ENCODE measurements at places on chromosomes 6 and 20.
A peak's percentile ranks its signal among the peaks of the same experiment; 100 is the strongest.

DNA sequence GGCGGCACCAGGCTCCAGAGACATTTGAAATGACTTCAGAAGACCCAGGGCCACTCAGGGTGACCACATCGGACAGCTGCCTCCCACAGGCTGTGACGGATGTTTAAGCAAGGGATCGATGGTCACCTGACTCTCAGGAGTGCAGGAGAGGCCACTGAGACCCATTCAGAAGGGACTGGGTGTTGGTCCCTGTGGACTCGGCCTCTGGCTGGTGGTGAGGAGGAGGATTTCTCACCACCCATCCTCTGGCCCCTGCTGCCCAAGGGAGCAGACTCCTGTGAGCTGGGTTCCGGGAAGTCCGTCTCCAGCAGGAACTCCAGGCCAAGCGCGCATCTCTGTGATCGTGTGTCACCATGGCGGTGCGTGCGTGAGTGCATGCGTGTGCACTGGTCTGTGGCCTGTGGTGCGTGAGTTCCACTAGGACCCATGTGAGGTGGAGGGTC lies 25.5 kb downstream of the NPEPL1 start:
- no peaks in the 10 kb centered on the region for H3K4me1 ChIP-seq
- H3K27ac ChIP-seq: no peak overlapping the region
- DNase-seq: peak; percentile 22
- H3K27me3 ChIP-seq: no peaks in the 10 kb centered on the region

GRCh38 chr6:159470397-159470796 lies 222.6 kb downstream of the SOD2 start:
- H3K27me3 ChIP-seq: no peaks in the 10 kb centered on the region
- DNase-seq: no peak
- H3K36me3 ChIP-seq: no peaks in the 10 kb centered on the region
- H3K27ac ChIP-seq: no peak overlapping the region

- H3K27ac ChIP-seq: no peak overlapping the region
- H3K4me3 ChIP-seq: no peak overlapping the region
- no peaks in the 10 kb centered on the region for H3K27me3 ChIP-seq
- no peaks in the 10 kb centered on the region for H3K36me3 ChIP-seq
- peaks cover 4% of the 10 kb centered on the region for H3K4me1 ChIP-seq
- no peak for DNase-seq
Observed at GRCh38 chr6:21213492-21213891, 380.1 kb upstream of the SOX4 start.

DNA sequence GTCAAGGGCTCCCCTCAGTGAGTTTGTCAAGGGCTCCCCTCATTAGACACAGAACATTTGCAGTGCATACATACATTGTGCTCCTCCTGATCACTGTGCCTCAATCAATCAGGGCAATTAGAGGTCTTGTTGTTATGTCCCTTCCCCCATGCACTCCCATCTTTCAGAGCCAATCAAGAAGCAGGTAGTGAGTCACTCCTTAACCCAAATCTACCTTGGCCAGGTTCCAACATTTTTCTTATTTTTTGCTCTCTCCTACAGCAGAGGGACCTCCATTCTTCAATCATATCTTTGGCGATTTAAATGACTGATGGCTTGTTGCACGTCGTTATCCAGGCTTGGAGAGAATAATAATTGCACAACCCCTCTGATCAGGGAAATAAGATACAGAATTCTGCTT lies 409.9 kb upstream of the SPTLC3 start:
- no peaks in the 10 kb centered on the region for H3K4me1 ChIP-seq
- no peak overlapping the region for H3K4me3 ChIP-seq
- no peak overlapping the region for H3K27ac ChIP-seq
- no peak for DNase-seq
- no peaks in the 10 kb centered on the region for H3K27me3 ChIP-seq
- no peaks in the 10 kb centered on the region for H3K36me3 ChIP-seq

GRCh38 chr6:14573267-14573666 lies 455.7 kb downstream of the CD83 start:
- DNase-seq: no peak
- H3K4me1 ChIP-seq: no peaks in the 10 kb centered on the region
- no peak overlapping the region for H3K4me3 ChIP-seq
- no peak overlapping the region for H3K27ac ChIP-seq
- no peaks in the 10 kb centered on the region for H3K36me3 ChIP-seq

DNA sequence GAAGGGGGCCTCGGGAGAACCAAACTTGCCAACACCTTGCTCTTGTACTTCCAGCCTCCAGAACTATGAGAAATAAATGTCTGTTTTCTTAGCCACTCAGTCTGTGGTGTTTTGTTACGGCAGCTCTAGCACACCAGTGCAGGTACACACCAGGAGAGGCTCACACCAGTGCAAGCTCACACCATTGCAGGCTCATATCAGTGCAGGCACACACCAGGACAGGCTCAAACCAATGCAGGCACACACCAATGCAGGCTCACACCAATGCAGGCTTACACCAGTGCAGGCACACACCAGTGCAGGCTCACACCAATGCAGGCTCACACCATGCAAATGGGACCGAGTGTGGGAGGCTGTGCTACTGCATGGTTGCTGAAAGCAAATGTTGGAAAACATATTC lies 4.9 kb upstream of the CTCFL start:
- no peak overlapping the region for H3K4me3 ChIP-seq
- H3K4me1 ChIP-seq: no peaks in the 10 kb centered on the region
- H3K27ac ChIP-seq: no peak overlapping the region
- DNase-seq: no peak
- H3K27me3 ChIP-seq: no peaks in the 10 kb centered on the region

GRCh38 chr6:170130201-170130621 lies 160.7 kb downstream of the DLL1 start:
- no peaks in the 10 kb centered on the region for H3K27me3 ChIP-seq
- no peak overlapping the region for H3K4me3 ChIP-seq
- no peak for DNase-seq
- H3K36me3 ChIP-seq: no peaks in the 10 kb centered on the region
- H3K4me1 ChIP-seq: peaks cover 2% of the 10 kb centered on the region

DNA sequence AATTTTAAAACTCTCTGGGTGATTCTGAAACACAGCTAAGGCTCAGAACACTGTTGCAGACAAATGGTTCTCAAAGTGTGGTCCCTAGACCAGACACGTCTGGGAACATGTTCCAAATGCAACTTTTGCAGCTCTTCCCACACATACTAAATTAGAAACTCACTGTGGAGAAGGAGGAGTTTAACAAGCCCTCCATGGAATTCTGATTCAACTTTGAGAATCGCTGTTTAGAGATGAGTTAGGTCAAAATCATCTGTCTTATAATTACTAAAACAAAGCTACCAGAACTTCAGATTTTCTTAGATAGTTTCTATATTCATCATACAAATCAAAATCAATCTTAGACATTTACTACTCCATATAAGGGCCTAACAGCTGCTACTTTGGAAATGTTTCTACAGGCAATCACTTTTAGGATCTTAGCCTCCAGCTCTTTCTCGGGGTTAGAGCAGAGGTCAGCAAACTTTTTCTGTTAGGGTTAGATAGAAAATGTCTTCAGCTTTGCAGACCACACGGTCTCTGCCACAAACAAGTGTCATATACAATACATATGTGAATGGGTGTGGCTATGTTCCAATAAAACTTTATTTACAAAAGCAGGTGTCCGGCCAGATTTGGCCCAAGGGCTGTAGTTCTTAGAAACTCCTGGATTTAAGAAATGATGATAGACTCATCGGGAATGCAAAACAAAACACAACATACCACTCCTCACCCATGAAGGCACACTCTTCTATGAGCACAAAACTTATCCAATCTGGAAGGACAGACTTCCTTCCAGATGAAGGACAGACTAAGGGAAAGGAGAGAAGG lies 50.0 kb upstream of the ARHGAP18 start:
- no peak overlapping the region for H3K4me3 ChIP-seq
- no peaks in the 10 kb centered on the region for H3K4me1 ChIP-seq
- no peak for DNase-seq

DNA sequence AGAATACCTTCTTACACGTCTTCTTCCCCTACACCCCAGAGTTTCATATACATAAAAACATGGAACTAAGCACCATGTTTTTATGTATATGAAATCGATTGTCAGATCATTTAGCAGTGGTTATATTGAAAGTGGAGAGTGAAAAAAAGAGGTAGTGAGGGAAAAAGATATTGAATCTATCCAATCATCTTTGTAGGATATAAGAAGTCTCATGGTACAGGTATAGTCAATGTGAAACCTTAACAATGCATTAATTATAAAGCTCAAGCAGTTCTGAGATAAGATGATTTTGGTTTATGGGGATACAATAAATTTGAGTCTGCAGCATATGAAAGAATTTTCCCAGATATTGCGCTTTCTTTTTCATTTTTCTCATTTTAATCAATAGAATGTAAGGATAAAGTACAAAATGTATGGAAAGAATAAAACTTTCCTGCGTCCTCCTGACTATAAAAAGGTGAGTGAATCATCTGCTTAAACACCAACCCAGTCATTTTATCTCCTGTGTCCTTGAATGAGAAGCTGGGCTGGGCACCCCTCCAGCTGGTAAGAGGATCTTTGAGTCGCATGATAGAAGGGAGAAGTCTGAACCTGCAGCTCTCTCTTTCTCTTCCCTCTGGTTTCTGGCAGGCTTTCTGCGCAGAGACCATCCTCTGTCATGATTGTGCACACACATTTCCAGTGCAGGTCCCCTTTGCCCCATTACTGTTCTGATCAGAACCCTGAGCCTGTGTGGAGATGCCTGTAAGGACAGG lies 28.1 kb upstream of the AKIRIN2 start:
- H3K27me3 ChIP-seq: no peaks in the 10 kb centered on the region
- H3K4me1 ChIP-seq: peaks cover 7% of the 10 kb centered on the region
- H3K27ac ChIP-seq: no peak overlapping the region
- DNase-seq: no peak

DNA sequence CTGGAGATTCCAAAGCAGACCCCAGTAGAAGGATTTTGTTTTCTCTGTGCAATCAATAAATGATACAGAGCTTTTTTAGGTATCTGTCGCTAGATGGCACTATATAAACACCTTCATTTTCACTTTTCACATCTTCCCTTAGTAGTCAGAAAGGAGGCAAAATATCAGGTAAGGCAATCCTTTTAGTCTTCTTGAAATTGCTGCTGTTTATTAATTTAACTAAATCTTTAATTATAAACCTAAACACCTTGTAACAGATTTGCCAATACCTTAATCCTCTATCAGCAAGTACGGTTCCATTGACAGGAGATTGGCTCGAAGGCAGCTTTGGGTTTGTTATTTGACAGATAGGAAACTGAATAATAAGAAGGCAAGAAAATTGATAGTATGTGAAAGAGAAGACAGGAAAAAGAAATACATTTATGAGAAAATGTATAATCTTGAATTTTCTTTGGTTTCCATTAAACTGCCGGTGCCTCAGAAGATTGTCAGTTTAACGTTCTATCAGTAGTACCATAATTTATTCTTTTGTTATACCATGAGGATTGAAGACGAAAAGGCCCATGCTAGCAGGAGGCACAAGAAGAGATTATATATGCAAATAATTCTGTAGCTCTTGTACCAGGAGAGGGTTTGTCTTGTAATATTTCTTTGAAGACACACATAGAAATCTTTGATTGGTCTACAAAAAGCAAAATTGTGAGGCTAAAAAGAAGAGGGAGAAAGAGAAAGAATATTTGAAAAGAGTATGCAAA lies 23.5 kb upstream of the IBTK start:
- no peaks in the 10 kb centered on the region for H3K4me1 ChIP-seq
- H3K27me3 ChIP-seq: no peaks in the 10 kb centered on the region
- H3K27ac ChIP-seq: no peak overlapping the region
- DNase-seq: no peak
- H3K4me3 ChIP-seq: no peak overlapping the region

DNA sequence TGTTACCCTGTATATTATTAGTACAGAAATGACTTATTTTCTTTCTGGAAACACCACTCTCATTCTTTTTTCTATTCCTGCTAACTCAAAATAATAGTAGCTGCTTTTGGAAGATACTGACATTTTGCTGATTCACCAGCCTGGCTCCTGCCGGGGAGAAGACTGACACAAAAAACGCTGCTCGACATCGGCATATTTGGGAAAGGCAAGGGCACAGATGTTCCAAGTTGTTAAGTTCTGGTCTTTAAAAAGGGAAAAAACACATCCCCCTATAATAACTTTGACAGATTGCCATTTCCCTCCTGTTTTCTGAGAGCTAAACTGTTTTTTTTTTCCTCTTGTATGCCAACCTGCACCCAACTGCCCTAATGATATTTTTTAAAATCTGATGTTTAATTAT lies 55.4 kb downstream of the CTNNBL1 start:
- H3K4me1 ChIP-seq: no peaks in the 10 kb centered on the region
- no peak for DNase-seq
- no peaks in the 10 kb centered on the region for H3K27me3 ChIP-seq
- peaks cover 2% of the 10 kb centered on the region for H3K36me3 ChIP-seq
- no peak overlapping the region for H3K27ac ChIP-seq

DNA sequence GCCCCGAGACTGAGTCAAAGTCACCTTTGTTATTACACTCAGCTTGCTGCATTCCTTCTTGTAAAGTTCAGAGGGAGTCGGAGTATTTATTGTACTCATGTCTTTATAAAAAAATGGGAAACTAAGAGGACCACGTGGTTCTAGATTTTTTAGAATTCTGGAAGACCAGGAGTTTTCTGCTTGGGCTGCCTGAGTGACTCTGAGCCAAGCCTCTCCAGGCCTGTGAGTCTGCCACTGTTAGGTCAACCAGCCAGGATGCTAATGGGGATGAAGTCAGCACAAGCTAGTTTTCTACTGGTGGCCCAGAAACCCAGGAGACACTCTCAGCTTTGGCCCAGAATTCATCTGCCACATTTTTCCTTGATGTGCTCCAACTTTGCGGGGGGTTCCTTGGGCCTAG lies 453.5 kb upstream of the SULF2 start:
- no peak overlapping the region for H3K27ac ChIP-seq
- no peak for DNase-seq
- H3K4me1 ChIP-seq: no peaks in the 10 kb centered on the region
- no peaks in the 10 kb centered on the region for H3K36me3 ChIP-seq
- H3K4me3 ChIP-seq: no peak overlapping the region

DNA sequence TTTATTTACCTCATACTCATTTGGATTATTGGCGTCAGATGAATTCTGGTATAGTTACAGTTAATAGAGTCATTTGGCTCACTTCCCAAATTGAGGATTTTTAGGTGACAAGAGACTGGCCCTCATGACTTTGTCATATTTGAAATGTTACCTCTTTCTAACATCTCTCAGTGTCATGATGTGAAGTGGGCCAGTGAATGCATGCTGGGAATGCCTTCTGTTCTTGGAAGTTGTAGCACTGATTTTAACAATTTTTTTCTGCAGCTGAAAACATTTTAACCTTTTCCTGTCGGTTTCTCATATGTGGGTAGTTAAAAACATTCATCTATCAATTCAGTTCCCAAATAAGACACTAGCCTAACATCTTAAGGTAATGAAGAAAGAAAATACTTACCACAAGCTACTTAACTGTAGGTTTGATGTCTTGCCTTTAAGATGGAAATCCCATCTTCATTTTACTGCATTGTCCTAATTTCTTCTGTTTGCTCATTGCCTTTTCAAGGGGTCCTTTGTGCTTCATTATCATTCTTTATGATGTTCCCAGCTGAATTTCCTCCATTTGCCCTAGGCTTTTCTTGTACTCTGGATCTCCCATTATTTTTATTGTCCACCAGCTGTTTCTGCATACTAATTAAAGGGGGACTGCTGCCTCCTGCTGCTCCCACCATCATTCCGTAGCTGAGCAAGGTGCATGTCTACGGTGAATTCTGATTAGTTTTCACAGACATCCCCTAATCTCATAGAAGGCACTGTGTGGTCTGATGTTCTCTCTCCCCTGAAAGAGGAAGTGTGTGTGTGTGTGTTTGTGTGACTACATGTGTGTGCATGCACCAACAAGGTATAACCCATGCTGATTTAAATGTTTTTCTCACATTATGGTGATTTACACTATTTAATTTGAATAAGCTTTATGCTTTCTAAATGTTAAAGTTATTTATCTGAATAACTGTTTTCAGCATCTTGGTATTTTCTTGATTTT lies 109.5 kb downstream of the B3GAT2 start:
- H3K27me3 ChIP-seq: no peaks in the 10 kb centered on the region
- no peak overlapping the region for H3K27ac ChIP-seq
- no peaks in the 10 kb centered on the region for H3K36me3 ChIP-seq
- DNase-seq: no peak
- no peaks in the 10 kb centered on the region for H3K4me1 ChIP-seq
